ENCODE measurements at places on chromosomes 2 and 18. TPM values are rescaled to one million over a fixed set of nuclear protein-coding genes. Genes with fewer than 3 reads are reported as not detected.

The UGT1A10 gene
- not detected for total RNA-seq

The CLEC4F gene
- total RNA-seq, result not detected

The TRIM43 gene
- total RNA-seq, result not detected

The TTR gene
- not detected for total RNA-seq

- no peak for DNase-seq
Measured at GRCh38 chr2:239019183-239019581, 171.3 kb downstream of the TWIST2 start.

The CD8B2 gene
- not detected for total RNA-seq

The RNF125 gene
- total RNA-seq, result 1.4 TPM

DNA sequence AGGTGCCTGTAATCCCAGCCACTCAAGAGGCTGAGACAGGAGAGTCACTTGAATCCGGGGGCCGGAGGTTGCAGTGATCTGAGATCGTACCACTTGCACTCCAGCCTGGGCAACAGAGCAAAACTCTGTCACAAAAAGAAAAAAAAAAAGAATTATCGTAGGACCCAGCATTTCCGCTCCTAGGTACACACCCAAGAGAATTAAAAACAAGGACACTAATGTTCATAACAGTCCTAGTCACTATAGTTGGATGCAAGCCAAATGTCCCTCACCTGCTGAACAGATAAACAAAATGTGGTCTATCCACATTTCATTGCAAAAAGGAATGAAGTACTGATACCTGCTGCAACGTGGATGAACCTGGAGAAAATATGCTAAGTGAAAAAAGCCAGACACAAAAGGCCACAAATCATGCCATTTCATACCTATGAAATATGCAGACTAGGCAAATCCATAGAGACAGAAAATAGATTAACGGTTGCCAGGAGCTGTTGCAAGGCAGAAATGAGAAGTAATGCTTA lies 21.2 kb downstream of the ADRA2B start:
- no peak for DNase-seq

GRCh38 chr2:238785528-238785860 lies 62.4 kb upstream of the TWIST2 start:
- no peak for DNase-seq

- DNase-seq, result no peak
Measured at GRCh38 chr2:225895126-225895525, 495.6 kb downstream of the NYAP2 start.

The ASB1 gene
- 44.9 TPM for total RNA-seq

DNA sequence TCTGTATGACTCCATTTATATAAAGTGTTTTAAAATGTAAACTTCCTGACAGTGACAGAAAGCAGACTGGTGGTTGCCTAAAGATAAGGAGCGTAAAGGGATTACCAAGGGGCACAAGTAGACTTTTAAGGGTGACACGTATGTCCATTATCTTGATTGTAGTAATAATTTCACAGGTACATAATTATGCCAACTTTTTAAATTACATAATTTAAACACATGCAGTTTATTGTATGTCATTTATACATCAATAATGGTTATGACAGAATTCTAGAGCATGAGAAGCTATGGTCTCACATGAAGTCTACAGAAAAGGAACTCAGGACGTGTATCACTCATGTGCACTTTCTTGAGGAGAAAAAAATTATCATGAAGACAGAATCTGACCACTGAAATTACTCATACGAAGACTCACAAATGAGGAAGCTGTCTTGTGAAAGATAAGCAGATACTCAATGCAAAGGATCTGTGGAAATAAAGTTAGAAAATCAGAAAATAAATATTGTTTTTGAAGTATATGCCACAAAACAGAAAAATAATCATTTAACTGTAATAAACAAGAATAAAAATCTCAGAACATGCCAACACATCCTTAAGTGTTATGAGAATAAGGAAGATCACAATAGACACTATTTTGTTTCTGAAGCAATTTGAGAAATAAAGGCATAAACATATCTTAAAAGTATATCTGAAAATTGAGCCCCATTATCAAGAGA lies 84.4 kb downstream of the TMEM131 start:
- DNase-seq, result no peak

The APLF gene
- total RNA-seq, result 6.5 TPM

DNA sequence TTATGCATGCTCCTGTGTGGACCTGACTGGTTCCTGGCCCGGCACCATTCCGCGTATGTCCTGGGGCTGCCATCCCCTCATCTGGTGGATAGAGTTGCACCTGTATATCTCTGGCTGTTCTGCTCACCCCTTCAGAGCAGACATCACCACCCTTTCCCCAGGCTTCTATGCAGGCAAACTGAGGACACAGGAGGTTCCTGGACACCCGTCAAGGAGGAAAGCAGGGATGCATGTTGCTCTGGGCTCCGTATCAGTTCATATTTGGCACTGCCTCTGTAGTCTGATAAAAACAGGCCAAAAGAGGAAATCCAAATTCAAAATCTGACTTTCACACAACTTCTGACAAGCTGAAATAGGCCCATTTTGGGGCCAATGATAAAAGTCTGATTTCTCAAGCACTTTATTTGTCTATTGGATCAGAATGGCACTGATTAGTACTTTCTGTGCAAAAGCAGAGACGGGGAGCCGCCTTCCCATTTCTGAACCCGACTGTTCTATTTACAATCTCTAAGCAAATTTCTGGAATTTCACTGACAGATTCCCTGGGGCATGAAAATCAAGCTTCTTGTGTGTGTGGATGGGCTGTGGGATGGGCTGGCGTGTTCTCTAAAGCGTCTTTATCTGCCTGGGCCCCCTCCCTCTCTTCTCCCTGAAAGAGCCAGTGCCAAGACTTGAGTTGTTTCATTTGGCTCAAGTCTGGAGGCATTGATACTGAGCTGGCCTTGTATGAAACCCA lies 96.9 kb downstream of the SETBP1 start:
- no peak for DNase-seq

- no peak for DNase-seq
Measured at GRCh38 chr2:197891897-197892442, 87.6 kb downstream of the PLCL1 start.

The TRIM43B gene
- total RNA-seq, result 0.63 TPM

DNA sequence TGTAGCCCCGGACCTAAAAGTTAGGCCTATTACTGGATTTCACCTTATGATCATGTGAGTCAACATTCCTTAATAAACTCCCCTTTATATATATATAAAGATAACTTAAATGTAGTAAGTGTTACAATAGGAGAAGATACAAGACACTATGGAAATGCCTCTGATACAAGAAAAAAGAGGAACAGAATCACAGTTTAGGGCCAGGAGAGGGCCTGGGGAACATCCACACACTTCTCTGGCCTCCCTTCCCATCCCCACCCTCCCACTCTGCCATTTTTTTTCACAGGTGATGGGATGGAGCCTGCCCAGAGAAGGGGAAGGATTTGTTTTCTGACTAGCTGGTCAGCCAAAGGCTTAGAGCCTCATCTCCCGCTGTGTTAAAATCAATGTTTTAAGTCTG lies 6.4 kb downstream of the CDC42EP3 start:
- no peak for DNase-seq

DNA sequence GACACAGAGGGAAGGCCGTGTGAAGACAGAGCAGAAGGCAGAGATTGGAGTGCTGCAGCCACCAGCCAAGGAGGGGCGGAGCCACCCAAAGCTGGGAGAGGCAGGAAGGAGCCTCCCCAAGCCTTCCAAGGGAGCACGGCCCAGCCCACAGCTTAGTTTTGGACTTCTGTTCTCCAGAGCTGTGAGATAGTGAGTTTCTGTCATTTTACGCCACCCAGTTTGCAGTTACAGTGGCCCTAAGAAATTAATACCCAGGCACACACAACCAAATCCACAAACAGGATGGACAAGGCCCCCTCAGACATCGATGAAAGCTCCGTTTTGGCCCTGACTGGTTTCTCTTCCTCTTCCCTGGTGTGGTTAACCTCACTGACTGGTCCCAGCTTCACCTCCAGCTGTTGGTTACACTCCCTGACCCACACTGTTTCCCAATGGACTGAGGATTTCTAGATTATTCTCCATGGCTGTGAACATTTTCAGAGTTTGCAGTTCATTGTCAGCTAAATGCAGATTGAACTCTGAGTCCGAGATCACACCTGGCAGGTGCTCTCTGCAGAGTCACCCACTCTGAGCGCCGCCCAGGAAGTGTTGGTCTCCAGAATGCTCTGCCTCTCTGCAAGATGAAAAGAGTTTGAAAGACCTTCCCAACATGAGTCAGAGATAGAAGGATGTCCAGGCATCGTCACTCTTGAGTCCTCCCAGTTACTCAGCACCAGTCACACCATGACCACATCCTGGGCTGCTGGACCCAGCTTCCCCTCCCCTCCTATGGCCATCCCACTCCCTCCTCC lies 100.2 kb downstream of the TWIST2 start:
- peak; percentile 82 for DNase-seq

DNA sequence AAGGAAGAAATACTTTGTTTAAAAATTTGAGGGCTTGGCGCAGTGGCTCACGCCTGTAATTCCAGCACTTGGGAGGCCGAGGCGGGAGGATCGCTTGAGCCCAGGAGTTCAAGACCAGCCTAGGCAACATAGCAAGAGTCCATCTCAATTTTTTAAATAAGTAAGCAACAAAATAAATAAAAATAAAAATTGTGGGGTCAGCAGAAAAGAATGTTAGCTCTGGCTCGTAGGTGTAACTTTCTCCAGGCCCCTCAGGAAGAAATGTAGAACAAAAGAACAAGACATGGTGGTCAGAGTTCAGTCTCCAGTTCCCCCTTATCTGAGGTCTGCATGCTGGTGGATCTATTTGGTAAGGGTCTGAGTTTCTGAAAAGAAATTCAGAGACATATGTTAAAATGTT lies 20.4 kb upstream of the PDCL3 start:
- DNase-seq, result no peak

The LIPT1 gene
- total RNA-seq, result 4.5 TPM

The MGAT4A gene
- total RNA-seq, result 5.8 TPM

The WDR75 gene
- total RNA-seq, result 46.8 TPM

- DNase-seq, result no peak
Measured at GRCh38 chr2:217047631-217048030, 187.8 kb upstream of the TNP1 start.

GRCh38 chr2:219598308-219599078 lies 836 bp downstream of the STK11IP start:
- DNase-seq, result no peak

The CBLN2 gene
- not detected for total RNA-seq

- DNase-seq, result no peak
Measured at GRCh38 chr2:88680916-88681315, 10.6 kb upstream of the RPIA start.

DNA sequence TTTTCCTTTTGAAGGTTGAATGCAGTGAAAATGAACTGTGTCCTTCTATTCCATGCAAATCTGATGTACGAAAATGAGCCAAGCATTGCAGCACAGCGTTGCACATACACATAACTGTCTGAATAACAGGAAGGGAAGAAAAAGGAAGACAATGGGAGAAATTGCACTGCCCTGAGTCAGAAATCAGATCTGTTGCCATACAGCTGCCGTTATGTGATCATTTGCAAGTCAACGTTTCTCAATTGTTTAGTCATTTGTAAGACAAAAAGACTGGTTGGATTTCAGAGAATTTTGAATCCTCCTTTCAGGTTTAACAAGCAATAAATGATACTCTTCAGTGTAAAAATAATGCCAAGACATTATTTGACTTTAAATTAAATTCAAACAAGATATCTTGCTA lies 284.1 kb downstream of the DSEL start:
- DNase-seq, result peak; percentile 29
